ENCODE measurements at places on chromosomes 2 and 18.

DNA sequence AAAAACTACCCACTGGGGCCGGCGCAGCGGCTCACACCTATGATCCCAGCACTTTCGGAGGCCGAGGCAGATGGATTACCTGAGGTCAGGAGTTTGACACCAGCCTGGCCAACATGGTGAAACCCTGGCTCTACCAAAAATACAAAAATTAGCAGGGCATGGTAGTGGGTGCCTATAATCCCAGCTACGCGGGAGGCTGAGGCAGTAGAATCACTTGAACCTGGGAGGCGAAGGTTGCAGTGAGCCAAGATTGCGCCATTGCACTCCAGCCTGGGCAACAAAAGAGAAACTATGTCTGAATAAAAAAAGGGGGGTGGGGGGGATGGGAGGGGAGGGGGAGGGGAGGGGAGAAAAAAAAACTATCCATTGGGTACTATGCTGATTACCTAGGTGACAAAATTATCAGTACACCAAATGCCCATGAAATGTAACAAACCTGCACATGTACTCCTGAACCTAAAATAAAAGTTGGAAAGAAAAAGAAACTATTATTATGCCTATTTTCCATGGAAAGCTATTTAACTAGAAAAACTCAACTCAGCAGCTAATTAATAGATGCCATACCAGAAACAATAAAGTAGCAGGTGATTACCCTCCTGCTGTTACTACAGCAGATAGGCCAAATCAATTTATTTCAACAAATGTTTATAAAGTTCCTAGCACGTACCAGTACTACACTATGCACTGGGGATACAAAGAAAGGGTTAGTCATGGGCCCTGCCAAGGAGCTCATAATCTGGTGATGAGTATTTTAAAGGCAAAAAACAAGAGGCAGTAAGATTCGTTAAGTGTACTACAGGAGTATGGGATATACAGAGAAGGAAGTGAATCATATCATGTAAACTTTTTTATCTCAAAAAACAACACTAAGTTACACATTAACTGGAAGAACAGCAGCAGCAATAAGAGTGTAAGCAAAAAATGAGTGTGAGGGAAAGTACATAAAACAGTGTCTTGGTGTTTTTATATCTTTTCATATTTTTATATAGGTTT, 112.8 kb upstream of the SLC39A10 start:
- DNase-seq = no peak

- no peak for DNase-seq
Observed at GRCh38 chr2:160282063-160282580, 82.0 kb upstream of the ITGB6 start.

GRCh38 chr2:206203331-206203730, 43.6 kb downstream of the EEF1B2 start:
- DNase-seq = no peak

DNA sequence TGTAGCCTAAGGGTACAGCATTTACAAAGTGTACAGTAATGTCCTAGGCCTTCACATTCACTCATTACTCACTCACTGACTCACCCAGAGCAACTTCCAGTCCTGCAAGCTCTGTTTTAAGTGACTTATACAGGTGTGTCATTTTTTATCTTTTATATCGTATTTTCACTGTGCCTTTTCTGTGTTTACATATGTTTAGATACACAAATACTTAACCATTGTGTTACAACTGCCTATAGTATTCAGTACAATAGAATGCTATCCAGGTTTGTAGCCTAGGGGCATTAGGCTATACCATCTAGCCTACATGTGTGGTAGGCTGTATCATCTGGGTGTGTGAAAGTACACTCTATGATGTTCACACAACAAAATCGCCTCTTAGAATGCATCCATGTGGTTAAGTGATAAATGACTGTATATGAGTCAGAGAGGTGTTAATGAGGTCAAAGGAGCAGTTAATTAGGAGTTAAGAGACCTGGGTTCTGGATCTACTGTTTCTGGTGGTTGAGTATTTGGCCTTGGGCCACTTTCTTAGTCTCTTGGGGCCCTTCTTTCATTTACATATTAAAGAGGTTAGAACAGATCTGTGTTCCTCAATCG, 149.1 kb downstream of the GREB1L start:
- no peak for DNase-seq

DNA sequence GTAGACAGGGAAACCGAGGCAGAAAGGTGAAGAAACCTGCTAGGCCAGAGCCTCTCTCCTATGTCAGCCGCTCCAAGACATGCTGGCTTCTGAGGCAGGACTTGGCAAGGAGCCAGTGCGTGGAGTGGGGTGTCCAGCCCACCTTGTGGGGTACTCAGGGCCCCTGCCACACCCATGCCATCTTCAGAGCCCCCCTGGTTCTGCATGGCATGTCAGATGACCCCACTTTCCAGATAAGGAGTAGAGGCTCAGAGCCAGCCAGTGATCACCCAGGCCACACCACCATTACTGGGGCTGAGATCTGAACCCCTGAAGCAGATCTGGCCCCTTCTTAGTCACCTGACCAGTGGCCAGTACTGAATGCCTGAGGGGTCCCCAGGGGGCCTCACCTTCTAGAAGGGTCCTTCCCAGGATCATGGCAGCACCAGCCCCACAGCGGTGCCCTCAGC, 14.7 kb downstream of the CROCC2 start:
- no peak for DNase-seq

DNA sequence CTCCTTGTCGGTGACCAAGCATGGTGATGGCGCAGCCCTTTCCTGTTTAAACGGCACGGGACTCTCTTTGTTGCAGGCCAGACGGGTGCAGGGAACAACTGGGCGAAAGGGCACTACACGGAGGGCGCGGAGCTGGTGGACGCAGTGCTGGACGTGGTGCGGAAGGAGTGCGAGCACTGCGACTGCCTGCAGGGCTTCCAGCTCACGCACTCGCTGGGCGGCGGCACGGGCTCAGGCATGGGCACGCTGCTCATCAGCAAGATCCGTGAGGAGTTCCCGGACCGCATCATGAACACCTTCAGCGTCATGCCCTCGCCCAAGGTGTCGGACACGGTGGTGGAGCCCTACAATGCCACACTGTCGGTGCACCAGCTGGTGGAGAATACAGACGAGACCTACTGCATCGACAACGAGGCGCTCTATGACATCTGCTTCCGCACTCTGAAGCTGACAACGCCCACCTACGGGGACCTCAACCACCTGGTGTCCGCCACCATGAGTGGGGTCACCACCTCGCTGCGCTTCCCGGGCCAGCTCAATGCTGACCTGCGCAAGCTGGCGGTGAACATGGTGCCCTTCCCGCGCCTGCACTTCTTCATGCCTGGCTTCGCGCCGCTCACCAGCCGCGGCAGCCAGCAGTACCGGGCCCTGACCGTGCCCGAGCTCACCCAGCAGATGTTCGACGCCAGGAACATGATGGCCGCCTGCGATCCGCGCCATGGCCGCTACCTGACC, 17.1 kb downstream of the TUBB6 start:
- no peak for DNase-seq

GRCh38 chr2:8307606-8308180, 374.2 kb upstream of the ID2 start:
- no peak for DNase-seq

- DNase-seq = no peak
Observed at GRCh38 chr2:174585657-174586252, 11.8 kb downstream of the WIPF1 start.

GRCh38 chr2:201007584-201007998, 44.1 kb upstream of the ORC2 start:
- DNase-seq = no peak

DNA sequence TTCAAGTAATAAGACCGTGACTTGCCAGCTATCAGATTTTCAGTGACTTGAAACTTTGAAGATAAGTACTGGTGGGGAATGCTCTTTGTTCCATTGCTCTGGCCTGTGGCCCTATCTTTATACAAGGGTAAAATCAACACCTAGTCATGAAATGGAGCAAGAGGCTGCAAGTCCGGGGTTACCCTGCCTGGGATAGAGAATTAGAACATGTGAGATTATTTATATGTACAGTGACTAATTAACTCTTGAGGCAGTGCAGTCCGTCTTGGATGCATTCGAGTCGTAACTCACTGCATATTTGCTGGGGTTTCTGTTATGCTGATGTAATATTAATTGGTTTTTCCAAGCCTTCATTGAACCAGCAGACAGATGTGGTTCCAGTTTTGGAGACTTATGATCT, 105.8 kb upstream of the LYPD6 start:
- DNase-seq = no peak

DNA sequence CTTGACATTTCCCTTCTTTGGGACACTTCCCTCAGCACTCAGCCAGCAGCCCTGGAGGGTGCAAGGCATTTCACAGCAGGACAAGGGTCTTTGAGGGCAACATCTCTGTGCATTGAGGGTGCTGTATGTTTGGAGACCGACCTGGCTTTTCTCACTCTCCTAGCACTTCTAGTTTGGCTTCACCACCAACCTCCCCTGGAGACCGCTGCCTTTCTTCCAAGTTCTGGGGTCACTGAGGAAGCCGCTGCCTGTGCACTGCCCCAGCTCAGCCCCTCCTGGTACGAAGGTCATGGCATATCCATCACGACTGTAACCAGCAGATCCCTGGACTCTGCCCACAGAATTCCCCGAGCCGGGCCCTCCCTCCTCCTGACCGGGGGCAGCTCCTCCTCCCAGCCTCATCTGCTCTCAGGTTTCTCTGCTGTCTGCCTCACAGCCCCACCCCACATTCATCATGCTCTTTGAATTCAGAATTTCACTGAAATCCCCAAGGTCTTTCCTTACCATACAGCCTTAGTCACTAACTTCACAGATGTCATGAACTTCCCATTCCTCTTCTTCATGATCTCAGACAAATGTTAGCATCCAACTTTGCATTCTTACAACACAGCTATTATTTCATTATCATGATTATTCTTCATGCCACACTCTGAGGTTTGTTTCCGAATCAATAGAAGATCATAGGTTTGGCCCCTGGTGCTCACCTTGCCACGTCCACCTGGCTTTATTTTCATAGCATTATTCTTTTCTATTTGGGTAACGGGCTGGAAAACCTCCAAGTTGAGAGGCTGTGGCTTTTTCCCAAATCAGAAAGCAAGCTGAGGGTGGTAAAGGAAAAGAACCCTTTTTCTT, 113.0 kb upstream of the COPS8 start:
- no peak for DNase-seq

- no peak for DNase-seq
Observed at GRCh38 chr18:45627204-45627526, 11.9 kb downstream of the SLC14A2 start.

DNA sequence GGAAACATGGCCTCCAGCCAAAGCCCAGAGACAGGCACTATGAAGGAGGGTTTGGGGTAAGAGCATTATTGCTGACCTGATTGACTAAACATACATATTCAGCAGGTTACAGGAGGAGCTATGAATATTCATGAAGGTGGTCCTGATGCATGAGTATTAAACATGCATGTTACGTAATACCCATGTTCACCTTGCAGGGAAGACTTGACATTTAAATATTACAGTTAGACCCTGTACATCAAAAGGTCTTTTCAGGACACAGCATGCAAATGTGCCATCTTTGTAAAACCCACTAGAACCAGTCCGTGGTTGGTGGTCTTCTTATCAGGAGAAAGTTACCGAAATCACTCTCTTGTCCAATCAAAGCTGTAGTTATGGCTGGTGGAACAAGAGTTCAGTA, 59.9 kb downstream of the XRCC5 start:
- DNase-seq = no peak

DNA sequence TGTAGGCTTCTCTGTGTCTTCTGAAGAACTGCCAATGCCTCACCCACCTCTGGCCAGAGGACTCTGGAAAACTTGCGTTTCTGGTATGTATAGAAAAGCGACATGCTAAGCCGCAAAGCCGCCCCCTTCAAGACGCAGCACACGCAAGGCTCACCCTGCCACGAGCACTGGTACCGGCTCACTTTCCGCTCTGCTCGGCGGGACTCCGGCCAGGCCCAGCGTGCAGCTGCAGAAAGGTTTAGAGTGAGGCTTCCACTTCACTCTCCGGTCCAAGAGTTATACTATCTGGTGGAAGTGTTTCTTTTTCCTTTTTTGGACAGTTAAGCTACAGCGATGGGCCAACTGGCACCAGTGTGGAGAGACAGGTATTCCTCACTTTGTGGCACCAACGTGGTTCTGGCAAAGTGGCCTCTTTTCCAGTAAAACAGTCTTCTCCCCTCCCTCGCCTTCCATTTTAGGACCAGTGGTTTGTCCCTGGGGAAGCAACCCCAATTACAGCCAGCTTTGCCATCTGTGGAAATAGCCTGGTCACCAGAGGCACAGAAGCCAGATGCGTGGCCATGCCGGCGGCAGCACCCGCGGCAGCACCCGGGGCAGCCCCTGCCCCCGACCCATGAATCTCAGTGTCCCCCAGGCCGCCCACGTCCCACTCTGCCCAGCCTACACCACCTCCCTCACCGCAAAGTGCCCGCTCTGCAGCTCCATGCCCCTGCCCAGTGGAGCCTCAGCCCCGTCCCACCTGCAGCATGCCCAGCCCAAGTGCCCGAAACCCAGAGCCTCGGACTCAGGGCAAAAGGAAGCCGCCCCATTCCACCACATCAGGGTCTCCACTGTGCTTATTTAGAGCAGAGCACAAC, 91.6 kb upstream of the CTDP1 start:
- no peak for DNase-seq

DNA sequence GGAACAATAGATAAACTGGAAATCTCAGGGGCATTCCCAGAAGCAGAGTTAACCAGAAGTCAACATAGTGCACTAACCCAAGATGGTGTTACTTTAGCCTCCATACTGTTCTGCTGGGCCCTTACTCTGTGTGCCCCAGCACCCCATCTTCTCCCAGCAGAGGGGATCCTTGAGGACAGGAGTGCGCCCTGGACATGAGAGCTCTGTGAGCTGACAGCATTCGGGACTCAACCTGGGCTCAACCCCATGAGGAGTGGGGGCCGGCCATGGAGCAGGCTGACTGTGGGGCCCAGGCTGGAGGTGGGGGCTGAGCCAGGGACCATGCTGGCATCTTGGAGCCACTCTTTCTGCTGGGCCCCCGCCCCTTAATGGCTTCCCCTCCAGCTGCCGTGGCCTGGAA, 156.3 kb upstream of the HS6ST1 start:
- no peak for DNase-seq

DNA sequence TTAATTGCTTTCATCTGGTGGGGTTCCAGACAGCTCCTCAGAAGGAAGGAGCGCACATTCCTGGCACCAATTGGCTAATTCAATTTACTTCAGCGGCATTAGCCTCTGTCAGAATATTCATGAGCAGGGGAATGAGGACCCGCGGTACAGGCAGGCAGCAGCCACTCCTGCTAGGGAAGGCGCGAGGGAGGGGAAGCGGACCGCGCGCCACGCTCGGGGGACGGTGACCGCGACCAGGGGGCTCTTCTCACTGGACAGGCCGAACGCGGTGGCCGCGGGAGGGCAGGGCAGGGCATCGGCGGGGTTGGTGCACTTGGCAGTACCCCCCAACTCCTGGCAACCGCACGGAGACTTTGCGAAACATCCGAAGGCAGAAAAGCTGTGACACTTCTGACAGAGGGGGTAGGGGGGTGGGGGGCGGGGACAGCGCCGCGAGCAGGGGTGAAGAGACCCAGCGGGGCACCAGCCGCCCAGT, at the start of gene CDH20:
TSS of gene CDH20 (plus strand) at position 160 of the 475 bp plus-strand sequence.
- DNase-seq = no peak

GRCh38 chr2:239429473-239430350, 28.9 kb upstream of the HDAC4 start:
- DNase-seq = no peak
